ENCODE measurements at places on chromosomes 1 and 21. TPM values are rescaled to one million over a fixed set of nuclear protein-coding genes. Genes with fewer than 3 reads are reported as not detected.

Gene MPL
- not detected for polyA plus RNA-seq

Gene PCAT6
- 2.7 TPM for polyA plus RNA-seq

Gene KCNE2
- 294 TPM for polyA plus RNA-seq

Gene ARHGEF16
- 14.6 TPM for polyA plus RNA-seq

- no peak overlapping the region for H3K27ac ChIP-seq
- H3K27me3 ChIP-seq = no peaks in the 10 kb centered on the region
- no peak for DNase-seq
- H3K36me3 ChIP-seq = no peaks in the 10 kb centered on the region
- no peak overlapping the region for H3K4me3 ChIP-seq
These were observed 3.5 kb upstream of the SSX2IP start for GRCh38 chr1:84693785-84694184.

- H3K36me3 ChIP-seq = no peaks in the 10 kb centered on the region
- H3K4me1 ChIP-seq = no peaks in the 10 kb centered on the region
- no peak overlapping the region for H3K27ac ChIP-seq
- peak; percentile 68 for DNase-seq
- no peaks in the 10 kb centered on the region for H3K27me3 ChIP-seq
These were observed 132.7 kb upstream of the USP24 start for GRCh38 chr1:55347866-55348265.

DNA sequence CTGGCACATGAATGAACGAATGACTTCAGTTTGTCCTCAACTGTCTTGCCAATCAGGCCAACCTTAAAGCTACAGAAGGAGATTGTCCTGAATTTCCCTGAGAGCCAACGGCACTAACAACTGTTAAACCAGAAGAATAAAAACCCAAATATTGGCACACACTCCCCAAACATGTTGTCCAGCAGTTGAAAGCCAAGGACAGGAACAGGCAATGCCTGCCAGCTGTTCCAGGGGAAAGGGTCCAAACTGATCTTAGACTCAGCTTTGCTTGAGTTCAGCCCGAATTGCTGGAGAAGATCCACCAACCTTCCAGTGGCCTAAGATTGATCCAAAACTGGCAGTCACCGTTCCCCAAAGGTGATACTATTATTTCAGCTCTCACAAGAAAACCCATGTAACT, 22.4 kb upstream of the AHCTF1 start:
- no peak overlapping the region for H3K4me3 ChIP-seq
- no peaks in the 10 kb centered on the region for H3K4me1 ChIP-seq
- no peak for DNase-seq
- H3K27ac ChIP-seq = no peak overlapping the region
- no peaks in the 10 kb centered on the region for H3K27me3 ChIP-seq

- DNase-seq = no peak
- peaks cover 9% of the 10 kb centered on the region for H3K36me3 ChIP-seq
- no peaks in the 10 kb centered on the region for H3K27me3 ChIP-seq
These were observed 105.0 kb downstream of the FNBP1L start for GRCh38 chr1:93552741-93553455.

DNA sequence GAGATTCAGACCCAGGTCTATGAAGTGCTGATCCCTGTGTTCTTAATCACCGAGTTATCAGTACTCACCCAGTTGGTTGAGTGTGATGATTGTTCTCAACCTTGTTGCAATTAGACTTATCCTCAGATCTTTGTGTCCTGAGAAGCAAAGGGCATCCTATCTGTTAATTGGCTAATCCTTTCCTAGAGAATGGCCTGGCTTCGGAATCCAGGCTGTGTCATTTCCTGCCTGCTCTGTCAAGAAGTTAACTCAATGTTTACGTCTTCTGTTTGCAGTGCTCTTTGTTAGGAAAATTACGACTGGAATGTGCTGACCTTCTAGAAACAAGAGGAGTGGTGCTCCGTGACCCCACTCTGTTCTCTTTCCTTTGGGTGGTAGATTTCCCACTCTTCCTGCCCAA, 14.7 kb downstream of the GAS5 start:
- no peaks in the 10 kb centered on the region for H3K27me3 ChIP-seq
- no peak overlapping the region for H3K4me3 ChIP-seq
- peaks cover 79% of the 10 kb centered on the region for H3K36me3 ChIP-seq
- DNase-seq = no peak

DNA sequence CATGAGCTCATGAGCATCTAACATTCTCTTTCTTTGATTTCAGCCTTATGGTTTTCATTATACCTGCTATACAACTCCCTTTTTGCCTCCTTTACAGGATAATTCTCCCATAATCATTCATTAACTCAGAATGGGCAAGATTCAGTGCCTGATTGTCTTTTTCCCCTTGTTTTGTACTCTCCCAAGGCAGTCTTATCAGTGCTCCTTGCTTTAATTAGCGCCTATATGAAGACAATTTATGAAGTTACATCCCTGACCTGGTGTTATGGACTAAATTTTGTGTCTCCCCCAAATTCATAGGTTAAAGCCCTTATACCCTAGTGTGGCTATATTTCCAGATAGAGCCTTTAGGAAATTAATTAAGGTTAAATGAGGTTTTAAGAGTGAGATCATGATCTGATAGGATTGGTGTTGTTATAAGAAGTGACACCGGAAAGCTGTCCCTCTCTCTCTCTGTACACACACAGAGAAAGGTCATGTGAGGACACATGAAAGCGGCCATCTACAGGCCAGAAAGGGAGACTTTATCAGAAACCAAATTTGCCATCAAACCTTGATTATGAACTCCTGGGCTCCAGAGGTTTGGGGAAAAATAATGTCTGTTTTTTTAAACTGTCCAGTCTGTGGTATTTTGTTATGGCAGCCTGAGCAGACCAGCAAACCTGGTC, 185.8 kb upstream of the CHODL start:
- H3K27me3 ChIP-seq = no peaks in the 10 kb centered on the region
- no peak overlapping the region for H3K27ac ChIP-seq
- no peak overlapping the region for H3K4me3 ChIP-seq
- H3K4me1 ChIP-seq = no peaks in the 10 kb centered on the region

DNA sequence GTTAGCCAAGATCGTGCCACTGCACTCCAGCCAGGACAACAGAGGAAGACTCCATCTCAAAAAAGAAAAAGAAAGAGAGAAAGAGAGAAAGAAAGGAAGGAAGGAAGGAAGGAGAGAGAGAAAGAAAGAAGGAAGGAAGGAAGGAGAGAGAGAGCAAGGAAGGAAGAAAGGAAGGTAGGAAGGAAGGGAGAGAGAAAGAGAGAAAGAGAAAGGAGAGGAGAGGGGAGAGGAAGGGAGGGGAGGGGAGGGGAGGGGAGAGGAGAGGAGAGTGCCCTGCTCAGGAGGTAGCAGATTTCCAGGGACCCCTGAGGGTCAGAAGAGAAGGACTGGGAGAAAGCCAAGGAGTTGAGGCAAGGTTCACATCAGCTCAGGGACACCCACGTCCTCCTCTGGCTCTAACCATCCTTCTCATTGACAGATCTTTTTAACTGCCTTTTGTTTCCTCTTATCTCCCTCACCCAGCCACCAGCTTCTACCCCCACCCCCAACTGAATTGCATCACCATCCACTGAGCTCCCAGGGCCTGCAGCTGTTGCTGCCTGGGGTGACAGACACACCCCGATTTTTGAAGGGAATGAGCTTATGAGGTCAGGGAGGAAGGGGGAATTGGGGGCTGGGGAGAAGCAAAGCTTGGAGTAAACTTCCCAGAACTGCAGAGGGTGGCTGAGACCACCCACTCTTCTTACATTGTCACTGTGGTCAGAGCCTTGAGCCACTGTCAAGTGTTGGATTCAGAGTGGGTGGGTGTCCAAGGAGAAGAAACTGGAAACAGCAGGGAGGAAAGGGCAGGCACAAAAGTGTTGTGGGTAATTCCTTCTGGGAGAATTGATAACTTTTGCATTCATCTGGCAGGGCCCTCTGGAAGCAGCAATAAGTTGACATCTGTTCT, 91.6 kb downstream of the GLUL start:
- peaks cover 29% of the 10 kb centered on the region for H3K4me1 ChIP-seq
- peak overlapping the region; percentile 29 for H3K27ac ChIP-seq
- no peaks in the 10 kb centered on the region for H3K27me3 ChIP-seq
- DNase-seq = peak; percentile 77
- no peak overlapping the region for H3K4me3 ChIP-seq
